HT-29 (cell line): ENCODE measurements at places on chromosomes 5 and 9. TPM values are rescaled to one million over a fixed set of nuclear protein-coding genes. Genes with fewer than 3 reads are reported as not detected.

- DNase-seq = no peak
Observed at GRCh38 chr5:96852759-96853158, 23.5 kb upstream of the ERAP2 start.

- DNase-seq = peak; percentile 23
Observed at GRCh38 chr5:122846051-122846550, 688 bp downstream of the SNX24 start.

NEUROG1 gene
- total RNA-seq = not detected in 2 replicates

GRCh38 chr9:129665389-129665775 lies at the start of gene PRRX2:
PRRX2 (plus strand) TSS chr9:129665647; CDS start chr9:129665868, 221 bp downstream.
- DNase-seq = no peak

- no peak for DNase-seq
Observed at GRCh38 chr5:9391080-9391479, 154.8 kb downstream of the SEMA5A start.

SPATA9 gene
- total RNA-seq = not detected in 2 replicates

P4HA2 gene
- total RNA-seq = 20.4 and 20.5 TPM in 2 replicates
